ENCODE measurements at places on chromosomes 4 and X.

- peak; percentile 14 for DNase-seq
Observed at GRCh38 chrX:84046403-84046984, 141.5 kb downstream of the RPS6KA6 start.

DNA sequence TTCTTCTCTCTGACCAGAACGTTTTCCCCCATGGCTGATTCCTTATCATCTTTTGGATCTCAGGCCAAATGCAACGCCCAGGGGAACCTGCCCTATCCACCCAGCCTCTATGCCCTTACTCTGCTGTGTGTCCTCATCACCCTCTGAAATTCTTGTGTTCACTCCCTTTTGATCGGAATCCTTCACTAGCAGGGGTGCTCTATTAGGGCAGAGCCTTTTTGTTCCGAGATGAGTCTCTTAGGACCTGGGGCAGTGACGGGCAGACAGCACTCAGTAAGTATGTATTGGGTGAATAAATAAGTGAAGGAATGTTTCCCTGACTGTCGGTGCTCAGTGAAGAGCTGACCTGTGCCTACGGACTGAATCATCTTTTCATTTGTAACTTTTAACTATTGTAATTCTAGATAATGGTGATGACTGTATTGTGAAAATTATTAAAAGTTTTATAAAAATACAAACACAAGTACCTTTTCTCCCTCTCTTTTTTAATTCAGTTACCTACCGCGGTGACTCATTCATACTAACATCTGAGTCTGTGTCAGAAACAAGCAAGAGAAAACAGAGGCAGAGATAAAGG is 4.8 kb upstream of the TENM3 start:
- DNase-seq = no peak

- DNase-seq = no peak
Observed at GRCh38 chr4:532588-533317, 33.7 kb downstream of the PIGG start.

- DNase-seq = no peak
Observed at GRCh38 chr4:115201042-115201330, 87.6 kb upstream of the NDST4 start.

DNA sequence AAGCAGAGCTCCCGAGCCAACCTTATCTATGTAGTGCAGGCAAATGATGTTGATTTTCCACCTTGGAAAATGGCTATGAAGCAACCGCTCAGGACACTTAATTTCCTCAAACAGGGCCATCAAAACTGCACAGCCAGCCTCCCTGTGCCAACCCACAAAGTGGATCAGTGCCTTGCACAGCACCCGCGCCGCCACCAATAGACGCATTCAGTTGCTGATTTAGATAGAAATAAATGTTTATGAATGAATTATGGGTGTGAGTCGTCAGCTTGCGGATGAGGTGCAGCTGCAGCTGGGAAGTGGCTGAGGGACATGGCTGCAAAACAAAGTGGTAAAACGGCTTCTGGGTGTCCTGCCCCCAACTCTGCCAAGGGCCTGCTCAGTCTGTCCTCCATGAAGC is 47.0 kb downstream of the SOD3 start:
- DNase-seq = no peak

- DNase-seq = no peak
Observed at GRCh38 chr4:8167291-8167690, 8.7 kb upstream of the ABLIM2 start.

DNA sequence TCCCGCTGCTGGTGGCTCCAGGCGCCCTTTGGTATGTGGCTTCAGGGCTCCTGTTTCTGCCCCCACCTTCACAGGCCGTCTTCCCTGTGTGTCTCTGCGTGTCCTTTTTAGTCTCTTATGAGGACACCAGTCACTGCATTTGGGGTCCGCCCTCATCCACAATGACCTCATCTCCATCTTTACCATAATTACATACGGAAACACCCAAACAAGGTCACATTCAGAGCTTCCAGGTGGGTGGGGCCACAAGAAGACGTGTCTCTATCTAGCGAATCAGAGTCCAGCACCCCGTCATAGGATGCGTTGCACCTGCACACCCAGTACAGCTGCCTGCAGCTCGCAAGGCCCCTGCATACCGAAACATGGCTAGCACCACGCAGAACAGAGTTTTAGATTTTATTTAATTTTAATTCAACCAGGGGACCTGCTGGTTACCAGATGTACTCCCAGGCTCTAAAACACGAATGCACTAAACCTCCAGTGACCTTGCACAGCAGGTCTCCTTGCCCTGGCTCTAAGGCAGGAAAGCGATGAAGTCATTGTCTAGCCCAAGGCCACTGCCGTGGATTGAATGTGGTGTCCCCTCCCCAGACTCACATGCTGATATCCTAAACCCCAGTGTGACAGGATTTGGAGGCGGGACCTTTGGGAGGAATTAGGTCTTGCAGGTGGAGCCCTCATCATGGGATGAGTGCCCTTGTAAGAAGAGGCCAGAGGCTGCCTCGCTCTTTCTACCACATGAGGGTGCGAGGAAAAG is 30.3 kb downstream of the ABLIM2 start:
- DNase-seq = no peak

DNA sequence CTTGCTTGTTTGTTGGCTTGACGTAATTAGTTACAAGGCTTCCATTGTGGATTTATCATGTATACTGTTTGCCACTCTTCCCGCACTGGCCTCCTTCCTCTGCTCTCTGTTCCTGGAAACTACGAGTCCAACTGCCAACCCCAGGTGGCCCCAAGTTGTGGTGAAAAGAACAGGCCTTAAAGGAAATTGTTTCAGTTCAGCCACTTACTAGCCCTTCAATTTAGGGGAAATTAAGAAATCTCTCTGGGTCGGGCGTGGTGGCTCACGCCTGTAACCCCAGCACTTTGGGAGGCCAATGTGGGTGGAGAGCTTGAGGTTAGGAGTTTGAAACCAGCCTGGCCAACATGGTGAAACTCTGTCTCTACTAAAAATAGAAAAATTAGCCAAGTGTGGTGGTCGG is 28.0 kb downstream of the RBM47 start:
- no peak for DNase-seq

- DNase-seq = peak; percentile 30
Observed at GRCh38 chrX:11398785-11399184, 105.6 kb downstream of the AMELX start.

Measured in fibroblast of skin of back (primary cell).